Activated CD8-positive, alpha-beta T cell treated with anti-CD3 and anti-CD28 coated beads for 36 hours (primary cell): ENCODE measurements at places on chromosomes 11 and 22.

DNA sequence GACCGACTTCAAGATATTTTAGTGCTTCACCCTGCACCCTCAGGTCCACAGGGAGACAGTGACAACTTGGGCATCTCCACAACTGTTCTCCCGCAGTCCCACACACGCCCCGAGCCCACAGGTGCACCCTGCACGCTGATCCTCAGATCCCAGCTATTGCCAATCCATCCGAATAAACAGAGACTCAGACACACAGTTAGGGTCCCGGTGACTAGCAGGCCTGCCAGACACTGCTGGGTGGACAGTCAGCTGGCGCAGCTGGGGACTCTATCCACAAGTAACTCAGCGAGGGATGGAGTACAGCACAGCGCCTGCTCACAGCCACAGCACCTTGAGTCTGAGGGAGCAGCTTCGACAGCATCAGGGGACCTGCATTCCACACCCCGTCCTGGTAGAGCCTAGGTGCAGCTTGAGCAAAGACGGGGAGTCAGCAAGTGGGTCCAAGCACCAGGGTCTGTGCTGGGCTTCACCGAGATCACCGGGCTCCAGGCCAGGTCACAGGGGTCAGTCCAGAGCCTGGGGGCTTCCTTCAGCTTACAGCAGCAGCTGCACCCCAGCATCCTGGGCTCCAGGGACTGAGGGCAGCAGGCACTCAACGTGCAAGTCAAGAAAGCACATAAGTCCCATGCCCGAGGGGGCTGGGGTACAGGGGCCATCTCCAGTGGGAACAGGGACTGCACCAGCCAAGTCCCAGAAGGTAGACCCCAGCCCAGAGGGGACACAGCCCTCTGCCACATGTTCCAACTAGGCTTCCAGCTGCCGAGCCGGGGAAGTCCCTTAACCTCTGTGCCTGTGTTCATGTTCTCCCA is 7.6 kb downstream of the RPL3 start:
- DNase-seq: peak; percentile 46

- no peak for DNase-seq
These were observed 32.0 kb downstream of the GUCY1A2 start for GRCh38 chr11:106986261-106986660.

GRCh38 chr11:18368221-18368620 is 26.1 kb upstream of the LDHA start:
- no peak for DNase-seq

DNA sequence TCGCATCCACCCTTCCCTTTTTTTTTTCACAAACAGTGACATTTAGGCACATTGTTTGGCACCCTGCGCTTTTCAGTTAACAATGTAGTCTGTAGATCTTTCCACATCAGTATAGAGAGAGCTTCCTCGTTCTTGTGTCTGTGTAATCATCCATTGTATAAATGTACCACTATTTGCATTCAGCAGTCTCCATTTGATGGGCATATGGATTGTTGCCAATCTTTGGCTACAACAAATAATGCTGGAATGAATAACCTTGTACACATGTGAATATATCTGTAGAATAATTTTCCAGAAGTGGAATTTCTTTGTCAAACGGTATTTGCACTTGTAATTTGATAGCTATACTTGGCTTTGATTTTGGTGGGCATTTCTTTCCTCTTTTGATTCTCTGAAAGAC is 17.1 kb downstream of the MPEG1 start:
- no peak for DNase-seq

DNA sequence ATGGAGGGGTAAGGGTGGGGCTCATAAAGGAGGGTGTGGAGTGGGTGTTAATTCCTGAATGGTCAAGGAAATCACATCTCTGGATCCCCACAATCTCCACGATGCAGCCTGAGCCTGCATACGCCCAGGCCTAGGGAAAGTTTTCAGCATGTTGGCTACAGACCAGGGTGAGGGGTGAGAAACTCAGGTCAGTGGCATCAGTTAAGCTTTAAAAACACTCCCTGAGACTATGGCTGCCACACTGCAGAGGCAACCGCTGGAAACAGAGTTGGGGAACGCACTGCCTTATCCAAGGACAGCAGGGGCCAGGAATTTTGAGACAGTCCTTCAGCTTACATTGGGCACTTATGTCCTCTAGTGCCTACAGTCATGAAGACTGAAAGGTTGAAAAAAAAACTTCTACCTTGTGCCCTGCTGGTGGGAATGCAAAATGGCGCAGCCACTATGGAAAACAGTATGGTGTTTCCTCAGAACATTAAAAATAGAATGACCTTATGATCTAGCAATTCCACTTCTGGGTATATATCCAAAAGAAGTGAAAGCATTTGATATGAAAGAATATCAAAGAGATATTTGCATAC is 19.7 kb downstream of the DKK3 start:
- DNase-seq: no peak

- DNase-seq: no peak
These were observed 43.8 kb downstream of the FBLN1 start for GRCh38 chr22:45546333-45547015.

- no peak for DNase-seq
These were observed 30.9 kb upstream of the MPEG1 start for GRCh38 chr11:59243633-59244032.

DNA sequence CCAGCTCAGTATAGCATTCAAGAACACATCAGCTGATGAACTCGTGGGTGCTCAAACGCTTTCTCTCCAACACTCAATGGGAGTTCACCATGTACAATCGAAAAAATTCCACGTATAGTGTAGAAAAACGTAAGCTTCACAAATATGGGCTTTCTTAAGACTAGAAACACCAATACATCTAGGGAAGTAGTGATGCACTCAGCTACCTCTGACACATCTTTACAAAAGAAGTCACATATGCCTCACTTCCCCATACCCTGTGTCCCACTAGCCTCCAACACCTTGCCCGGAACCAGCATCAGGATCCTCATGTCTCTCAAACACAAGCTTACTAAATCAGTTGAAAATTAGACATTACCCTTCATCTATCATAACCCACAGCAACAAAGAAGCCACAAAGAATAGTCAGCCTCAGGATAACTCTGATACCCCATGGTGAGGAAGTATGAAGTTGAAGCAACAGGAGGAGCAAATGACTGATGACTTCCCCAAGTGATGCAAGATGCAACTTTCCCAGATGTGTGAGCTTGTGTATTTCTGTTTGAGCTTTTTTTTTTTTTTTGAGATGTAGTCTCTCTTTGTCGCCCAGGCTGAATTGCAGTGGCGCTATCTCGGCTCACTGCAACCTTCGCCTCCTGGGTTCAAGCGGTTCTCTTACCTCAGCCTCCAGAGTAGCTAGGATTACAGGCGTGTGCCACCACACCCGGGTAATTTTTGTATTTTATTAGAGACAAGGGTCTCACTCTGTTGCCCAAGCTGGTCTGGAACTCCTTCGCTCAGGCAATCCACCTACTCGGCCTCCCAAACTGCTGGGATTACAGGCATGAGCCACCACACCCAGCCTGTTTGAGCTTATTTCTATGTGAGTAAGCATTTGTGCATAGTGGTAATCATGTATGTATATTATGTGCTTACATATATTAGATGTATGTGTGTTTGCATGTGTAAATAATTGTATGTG is 8.5 kb upstream of the DENND5A start:
- DNase-seq: no peak

DNA sequence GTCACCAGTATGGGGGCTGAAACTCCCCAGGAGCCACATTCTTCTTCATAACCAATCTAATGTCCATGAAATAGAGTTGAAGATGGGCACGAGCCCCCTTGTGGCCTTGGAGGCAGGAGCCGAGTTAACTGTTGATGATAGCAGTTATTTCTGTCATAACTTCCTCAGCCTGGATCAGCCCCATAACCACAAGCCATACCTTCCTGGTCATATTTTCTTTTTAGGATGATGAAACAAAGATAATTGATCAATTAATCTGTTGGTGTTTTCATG is 65.0 kb upstream of the TTC12 start:
- DNase-seq: no peak

DNA sequence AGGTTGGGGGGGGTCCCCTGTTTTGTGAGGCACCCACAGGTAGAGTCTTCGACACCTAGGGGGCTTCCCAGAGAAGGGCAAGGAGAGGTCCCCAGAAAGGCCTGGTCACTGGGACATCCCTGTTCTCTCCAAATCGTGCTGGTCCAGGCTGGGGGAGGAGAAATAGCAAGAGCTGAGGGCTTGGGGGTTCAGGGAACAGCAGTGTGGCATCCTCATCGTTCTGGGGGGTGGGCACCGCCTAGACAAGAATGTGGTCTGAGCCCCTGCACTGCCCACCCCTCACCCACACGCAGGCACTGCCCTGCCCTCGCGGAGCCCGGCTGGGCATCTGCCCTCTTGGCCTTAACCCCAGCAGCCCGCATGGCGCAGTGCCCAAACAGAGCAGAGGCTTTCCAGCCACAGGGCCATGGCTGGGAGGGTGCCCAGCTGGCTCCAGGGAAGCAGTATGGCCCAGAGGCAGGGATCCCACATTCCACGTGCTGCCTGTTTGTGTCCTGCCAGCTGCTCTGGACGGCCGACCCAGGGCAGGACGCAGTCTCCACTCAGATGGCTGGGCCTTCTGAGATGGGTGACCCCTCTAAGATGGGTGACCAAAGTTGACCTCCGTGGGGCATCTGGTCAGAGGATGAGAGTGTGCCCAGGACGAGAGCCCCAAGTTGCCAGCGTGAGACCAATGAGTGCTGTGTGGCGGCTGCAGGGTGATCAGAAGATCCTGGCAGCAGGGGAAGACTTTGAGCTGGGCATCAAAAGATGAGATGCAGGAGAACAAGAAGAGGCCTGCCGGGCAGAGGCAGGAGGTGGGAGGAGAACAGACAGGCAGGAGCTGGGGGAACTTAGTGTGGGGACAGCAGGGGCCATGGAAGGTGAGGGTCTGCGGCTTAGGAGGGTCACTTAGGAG is 14.4 kb downstream of the SCARF2 start:
- DNase-seq: no peak

- DNase-seq: no peak
These were observed 51.7 kb upstream of the FTH1 start for GRCh38 chr11:62018981-62019664.

DNA sequence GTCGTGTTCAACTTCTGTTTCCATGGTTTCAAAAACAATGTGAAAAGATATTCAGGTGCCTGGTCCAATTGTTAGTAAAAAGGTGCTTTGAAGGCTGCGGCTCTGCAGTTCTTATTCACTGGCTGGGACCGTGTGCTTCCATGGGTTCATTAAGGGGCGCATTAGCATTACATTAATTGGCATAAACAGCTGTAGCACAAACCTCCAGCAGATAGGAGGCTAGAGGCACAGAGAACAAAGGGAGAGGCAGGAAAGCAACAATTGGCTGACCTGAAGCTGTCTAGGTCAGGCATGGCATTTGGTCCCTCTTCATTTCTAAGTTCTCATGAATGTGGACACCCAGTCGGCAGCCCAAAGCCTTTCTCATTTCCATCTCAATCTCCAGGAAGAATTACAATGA is 16.6 kb downstream of the PAK1 start:
- no peak for DNase-seq

- DNase-seq: peak; percentile 85
These were observed at the start of gene CYB5R3 for GRCh38 chr22:42649246-42650099. Gene CYB5R3, minus strand, starts transcription at chr22:42649392. Its CDS starts 77 bp downstream, at chr22:42649315.

- DNase-seq: no peak
These were observed 144.9 kb downstream of the MAML2 start for GRCh38 chr11:96197801-96198701.

DNA sequence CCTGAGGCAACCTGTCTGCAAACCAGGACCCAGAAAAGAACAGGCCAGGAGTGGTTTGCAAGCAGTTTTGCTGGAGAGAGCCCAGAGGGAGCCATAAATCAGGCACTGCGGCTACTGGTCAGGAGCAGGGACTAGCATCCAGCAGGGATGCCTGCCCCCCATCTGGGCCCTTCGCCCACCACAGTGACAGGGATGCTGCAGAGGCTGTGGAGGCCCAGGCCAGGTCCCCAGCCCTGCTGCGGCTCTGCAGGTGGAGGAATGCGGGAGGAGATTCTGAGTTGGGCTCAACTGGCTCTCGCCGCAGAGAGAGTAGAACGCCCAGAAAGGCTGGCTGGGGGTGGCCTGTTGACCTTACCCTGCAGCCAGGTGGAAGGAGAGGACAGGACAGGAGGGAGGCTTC is 16.4 kb upstream of the NEFH start:
- DNase-seq: no peak

DNA sequence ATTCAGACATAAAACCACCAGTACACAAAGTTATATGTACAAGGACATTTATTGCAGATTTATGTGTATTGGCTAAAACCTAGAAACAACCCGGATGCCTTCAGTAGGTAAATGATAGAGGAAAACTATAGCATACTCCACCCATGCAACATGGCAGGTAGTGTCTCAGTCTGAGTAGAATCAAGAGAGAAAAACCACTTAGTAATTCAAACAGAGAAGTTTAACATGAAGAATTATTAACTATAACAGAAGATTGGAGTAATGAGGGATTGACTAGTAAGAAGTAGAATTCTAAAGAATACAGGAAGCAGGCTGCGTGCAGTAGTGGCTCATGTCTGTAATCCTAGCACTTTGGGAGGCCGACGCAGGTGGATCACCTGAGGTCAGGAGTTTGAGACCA is 16.2 kb upstream of the SPTY2D1 start:
- no peak for DNase-seq
